ENCODE measurements at places on chromosomes 2 and 18.

- no peak for DNase-seq
These were observed 31.5 kb downstream of the RBFA start for GRCh38 chr18:80065705-80066104.

GRCh38 chr2:152221839-152222238 lies 46.3 kb upstream of the STAM2 start:
- no peak for DNase-seq

GRCh38 chr2:162126111-162126519 lies 25.9 kb downstream of the GCG start:
- DNase-seq: no peak

- no peak for DNase-seq
These were observed 62.8 kb downstream of the EFEMP1 start for GRCh38 chr2:55860832-55861231.

DNA sequence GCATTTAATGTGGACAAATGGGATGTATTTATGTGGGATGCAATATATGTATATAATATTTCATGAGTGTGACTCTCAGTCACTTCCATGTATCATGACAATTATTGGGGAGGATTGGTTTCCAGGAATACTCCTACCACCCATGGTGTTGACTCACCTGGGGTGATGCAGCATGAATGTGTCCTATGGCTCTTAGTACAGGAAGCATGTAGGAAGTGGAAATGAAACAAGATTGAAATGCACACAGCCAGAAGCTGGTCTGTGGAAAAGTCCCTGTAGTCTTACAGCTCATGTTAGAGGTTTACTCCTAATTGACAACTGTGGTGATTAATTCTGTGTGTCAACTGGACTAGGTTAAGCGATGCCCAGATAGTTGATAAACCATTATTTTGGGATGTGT lies 89.3 kb upstream of the HAAO start:
- no peak for DNase-seq

GRCh38 chr18:12921178-12921577 lies 26.6 kb upstream of the SEH1L start:
- no peak for DNase-seq

All from T-helper 22 cell (primary cell).